ENCODE measurements at places on chromosomes 12 and 14.

- DNase-seq, result no peak
These were observed 899 bp downstream of the TPCN1 start for GRCh38 chr12:113221997-113222729.

DNA sequence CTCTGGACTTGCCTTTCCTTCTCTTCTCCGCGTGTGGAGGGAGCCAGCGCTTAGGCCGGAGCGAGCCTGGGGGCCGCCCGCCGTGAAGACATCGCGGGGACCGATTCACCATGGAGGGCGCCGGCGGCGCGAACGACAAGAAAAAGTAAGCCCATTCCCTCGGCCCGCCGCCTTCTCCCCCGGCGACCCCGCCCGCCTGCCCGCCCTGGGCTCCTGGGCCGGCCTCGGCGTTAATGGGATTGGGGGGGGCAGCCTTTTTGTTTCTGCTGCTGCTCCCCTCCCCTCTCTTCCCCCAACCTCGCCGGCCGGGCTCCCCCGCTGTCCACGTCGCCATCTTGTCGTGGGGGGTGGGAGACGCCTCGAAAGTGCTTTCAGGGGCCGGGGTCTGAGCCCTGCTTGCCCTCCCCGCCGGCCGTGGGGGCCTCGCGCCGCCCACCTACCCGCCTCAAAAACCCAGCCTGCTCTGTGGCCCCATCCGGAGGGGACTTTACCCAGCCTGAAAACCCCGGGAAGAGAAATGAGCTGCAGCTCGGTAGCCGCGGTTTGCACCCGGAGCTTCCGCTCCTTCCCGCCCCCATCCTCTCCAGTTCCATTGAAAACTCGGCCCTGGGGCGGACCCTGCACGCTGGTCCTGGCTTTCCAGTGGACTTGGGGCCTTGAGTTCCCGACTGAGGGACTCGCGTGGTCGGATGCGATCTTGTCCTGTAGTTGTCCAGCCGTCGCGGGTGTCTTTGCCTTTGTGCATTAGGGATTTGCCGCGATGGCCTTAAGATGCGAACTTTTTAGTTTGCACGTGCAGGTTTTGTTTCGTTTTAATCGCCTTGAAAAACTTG, 598 bp downstream of the HIF1A start:
- DNase-seq, result peak; percentile 82

GRCh38 chr14:58541633-58542022, 96.1 kb upstream of the DACT1 start:
- DNase-seq, result no peak

DNA sequence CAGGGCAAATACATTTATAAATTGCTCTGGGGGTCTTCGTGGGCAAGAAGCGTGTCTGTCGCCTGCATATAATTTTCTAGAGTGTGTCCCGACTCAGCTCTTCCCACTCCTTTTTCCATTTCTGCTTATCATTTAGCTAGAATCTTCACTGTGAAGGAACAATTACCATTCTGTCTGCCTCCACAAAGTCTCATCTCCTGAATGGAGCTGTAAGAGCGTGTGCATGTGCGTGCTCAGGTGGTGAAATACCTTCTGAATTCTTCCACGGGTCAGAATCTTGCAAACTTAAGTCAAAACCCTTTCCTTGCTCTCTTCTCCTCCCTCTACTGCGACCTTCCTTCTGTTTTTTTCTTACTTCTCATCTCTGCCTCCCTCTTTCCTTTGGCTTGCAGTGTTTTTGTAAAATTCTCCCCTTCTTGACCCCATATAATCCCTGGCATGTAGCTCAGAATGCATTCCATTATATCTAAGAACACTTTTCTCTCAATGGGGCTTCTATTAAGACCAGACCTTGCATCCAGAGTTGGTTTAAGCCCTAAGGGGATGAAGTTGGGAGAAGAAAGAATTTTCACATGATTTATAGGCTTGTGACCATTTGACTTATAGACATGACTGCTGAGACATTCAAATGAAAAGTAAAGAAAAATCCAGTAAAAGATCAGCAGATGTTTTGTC, 25.0 kb upstream of the GSG1 start:
- DNase-seq, result no peak

- no peak for DNase-seq
These were observed 30.5 kb upstream of the TMEM179 start for GRCh38 chr14:104634886-104635570.

All from islet precursor cell (in vitro differentiated cells).